ENCODE measurements at places on chromosomes 7 and 10.

- DNase-seq, result no peak
Observed at GRCh38 chr10:20443094-20443493, 454.0 kb downstream of the NEBL start.

DNA sequence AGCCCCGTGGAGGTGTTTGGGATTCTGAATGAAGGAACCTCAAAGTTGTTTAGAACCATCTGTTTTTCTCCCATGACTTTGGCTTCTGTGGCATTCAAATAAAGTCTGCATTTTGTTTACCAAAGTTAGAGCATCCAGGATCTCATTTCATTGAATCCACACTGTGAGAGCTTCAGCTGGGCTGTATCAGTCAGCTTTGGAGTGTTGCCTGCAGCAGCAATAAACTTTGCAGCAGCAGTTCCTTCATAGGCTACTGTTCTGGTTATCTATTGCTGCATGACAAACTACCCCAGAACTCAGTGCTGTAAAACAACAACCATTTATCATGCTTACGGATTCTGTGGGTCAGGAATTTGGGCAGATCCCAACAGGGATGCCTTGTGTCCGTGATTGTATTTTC, 1575.2 kb upstream of the LRRTM3 start:
- DNase-seq, result no peak

DNA sequence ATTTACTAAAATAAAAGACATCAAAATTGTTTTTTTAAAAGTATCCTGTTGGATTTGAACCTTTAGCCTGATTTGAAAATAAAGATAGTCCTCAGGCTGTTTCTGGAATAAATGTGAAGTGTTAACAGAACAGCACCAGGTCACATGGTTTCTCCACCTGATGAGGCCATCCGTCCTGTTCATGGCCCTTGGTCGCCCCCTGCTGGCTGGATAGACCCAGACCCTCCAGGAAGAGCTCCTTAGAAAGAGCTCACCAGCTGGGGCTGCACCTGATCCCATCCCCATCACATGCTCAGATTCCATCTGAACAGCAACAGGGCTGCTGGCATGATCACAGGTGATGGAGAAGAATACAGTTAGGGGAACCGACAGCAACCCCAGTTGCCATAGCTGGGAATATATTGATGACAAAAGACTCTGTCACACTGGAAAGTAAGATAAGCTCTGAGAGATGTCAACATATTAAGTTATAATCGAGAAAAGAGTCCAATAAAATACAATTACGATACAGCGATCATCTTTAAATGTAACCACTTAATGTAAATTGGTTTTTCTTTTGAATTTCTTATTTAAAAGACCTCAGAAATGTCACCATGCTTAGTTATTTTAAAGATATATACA, 4.8 kb downstream of the OR2A14 start:
- DNase-seq, result peak; percentile 89

- DNase-seq, result no peak
Observed at GRCh38 chr10:28624351-28624750, 53.0 kb upstream of the BAMBI start.

- DNase-seq, result no peak
Observed at GRCh38 chr10:110516815-110517492, 19.2 kb downstream of the DUSP5 start.

- no peak for DNase-seq
Observed at GRCh38 chr7:129279757-129280156, 54.9 kb downstream of the AHCYL2 start.

- no peak for DNase-seq
Observed at GRCh38 chr10:104559935-104560334, 81.2 kb upstream of the SORCS3 start.

DNA sequence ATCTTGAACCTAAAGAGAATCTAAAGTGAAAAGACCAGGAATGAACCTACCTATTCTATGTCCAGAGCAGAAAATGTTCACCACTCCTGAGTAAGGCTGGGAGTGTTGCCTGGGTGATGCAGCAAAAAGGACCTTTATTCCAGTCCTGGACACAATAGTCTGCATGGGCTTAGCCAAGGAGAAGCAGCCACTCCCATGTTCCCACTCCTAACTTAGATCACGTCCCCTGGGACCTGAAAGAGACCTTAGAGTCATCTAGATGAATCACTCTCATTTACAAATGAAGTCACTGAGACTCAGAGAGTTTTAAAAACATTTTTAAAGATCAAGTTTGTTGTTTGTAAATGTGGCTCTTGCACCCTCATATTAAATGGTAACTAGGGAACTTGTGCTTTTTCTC, 763.4 kb downstream of the KCNMA1 start:
- no peak for DNase-seq

DNA sequence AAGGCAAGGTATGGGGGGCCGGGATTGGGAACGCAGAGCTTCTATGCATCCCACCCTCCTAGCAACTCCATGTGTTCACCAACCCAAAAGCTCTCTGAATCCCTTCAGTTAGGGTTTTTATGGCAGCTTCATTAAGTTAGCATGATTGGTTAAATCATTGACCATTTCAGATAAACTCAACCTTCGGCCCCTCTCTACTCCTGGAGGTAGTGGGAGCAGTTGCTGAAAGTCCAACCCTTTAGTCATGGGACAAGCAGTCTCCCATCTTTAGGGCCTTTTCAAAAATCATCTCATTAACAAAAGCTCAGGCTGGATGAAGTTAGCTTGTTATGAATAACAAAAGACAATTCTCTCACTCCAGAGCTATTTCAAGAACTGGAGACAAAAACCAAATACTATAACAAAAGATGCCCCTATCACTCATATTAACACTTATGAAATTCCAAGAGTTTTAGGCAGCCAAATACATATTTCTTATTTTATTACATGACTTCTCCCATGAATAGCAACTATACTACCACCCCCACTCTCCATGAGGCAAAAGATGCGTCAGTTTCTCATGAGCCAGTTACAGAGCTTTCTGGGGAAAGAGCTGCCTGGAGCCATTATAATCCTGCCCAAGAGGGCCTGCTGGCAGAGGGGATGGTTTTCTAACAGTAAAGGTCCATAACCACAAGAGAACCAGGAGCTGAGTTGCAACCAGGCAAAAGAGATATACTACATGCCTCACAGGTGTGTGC, 44.6 kb downstream of the SLC16A12 start:
- no peak for DNase-seq

- no peak for DNase-seq
Observed at GRCh38 chr10:22674573-22674930, 39.8 kb downstream of the PIP4K2A start.

GRCh38 chr7:47786557-47787248, 161.6 kb downstream of the PKD1L1 start:
- no peak for DNase-seq

DNA sequence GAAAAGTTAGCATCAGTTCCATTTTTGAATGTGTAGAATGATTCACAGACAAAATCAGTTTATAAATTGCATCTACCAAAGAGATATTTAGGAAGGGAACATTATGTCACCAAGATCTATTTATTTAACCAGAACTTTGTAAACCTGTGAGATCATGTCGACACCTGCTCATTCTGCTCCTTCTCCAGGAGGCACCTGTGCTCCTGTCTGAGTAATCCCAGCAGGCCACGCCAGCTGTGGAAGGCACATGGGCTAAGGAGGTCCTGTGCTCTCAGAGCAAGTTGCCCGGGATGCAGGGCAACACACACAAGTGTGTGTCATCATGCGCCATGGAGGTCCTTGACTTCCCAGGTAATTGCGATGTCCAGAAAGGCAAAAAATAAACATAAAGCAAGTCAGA, 45.5 kb upstream of the ADARB2 start:
- DNase-seq, result no peak

DNA sequence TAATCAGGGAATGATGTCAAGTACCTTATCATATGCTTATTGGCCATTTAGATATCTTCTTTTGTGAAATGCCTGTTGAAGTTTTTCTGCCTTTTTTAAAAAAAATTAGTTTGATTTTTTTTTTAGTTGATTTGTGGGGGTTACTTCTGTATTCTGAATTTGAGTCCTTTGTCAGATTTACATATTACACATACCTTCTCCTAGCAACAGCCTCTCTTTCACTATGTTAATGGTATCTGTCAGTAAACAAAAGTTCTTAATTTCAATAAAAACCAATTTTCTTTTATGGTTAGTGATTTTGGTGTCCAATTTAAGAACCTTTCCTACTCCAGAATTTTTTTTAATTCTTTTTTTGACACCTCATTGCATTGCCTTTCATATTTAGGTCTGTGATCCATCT, 52.0 kb downstream of the CSGALNACT2 start:
- no peak for DNase-seq

DNA sequence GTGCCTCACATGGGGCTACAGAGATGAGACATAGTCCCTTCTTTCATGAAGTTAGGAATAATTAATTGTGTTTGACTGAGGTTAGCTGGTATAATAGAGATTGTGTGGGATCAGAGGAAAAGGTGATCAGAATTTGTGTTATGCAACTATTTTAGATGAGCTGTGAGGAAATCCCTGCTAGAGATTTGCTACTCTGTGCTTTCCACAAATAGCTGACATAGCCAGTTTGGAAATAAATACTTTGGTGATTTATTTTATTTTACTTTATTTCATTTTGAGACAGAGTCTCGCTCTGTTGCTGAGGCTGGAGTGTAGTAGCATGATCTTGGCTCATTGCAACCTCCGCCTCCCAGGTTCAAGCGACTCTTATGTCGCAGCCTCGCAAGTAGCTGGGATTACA, 32.3 kb downstream of the ST7 start:
- no peak for DNase-seq

DNA sequence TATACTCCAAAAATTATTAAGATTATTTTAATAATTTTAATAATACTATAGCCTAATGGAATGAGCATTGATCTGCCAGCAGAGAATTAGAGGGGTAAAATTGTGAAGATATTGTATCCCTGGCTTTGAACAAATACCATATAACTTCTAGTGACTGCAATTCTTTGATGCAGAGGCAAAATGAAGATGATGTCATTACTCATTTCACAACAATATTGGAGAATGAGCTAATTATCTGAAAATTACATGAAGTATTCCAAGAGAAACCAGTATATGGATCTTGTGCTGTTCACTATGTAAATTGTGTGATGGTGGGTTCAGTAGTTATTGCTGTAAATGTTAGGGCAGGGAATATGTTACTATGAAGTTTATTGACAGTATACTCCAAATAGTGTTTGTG, 80.2 kb downstream of the CFTR start:
- DNase-seq, result no peak

DNA sequence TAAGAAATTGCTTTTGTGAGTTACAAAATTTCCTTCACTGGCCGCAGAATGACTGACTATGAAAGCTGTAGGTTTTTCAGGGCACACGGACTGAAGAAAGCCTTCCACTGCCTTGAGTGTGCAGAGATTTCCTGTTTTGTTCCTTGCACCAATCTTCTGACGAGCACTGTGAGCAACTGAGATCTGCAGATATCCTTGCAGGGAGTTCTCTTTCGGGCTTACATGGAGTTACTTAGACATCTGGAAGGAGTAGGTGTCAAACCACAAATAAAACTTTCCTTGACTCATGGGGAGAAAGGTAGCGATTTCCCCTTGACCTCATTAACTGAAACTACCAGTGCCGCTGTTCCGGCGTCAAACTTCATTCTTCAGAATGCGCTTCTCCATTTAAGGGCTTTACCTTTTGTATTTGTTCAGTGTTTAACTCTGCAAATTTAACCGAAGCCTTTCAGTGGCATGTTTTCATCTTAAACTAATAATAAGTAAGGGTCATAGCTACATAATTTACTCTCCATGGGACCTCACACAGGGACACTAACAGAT, 1175.3 kb downstream of the GATA3 start:
- DNase-seq, result no peak

DNA sequence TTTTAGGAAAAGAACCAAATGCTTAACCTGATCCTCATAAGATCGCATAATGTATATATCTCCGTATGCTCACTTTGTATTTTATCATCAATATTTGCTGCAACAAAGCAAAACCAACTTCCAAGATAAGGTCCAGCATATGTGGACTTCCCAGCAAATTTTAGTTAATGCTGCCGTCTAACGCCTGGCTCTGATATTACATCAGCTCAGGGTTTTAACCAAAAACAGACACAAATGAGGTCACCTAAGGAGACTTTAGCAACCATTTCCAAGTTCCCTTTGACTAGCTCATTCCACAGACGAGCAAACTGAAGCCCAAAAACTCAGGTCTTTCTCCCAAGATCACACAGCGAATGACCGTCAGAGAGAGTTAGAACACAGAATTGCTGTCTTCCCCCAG, 59.4 kb upstream of the UCN3 start:
- no peak for DNase-seq

DNA sequence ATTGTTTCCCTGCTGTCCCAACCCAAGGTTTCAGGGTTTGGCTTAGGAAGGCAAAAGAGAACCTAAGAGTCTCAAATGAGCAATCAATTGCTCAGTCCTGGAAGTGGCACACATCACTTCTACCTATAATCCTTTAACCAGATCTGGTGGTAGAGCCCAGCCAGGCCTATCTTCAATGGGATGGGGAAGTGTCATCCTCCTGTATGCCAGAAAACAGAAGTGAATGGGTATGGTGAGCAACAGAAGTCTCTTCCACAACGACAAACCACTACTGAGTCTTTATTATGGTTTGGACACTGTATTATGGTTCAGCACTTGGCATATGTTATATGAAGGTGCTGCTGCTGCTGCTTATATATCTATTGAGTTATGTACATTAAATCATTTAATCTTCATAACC, 3.0 kb upstream of the AKR1B1 start:
- DNase-seq, result no peak

DNA sequence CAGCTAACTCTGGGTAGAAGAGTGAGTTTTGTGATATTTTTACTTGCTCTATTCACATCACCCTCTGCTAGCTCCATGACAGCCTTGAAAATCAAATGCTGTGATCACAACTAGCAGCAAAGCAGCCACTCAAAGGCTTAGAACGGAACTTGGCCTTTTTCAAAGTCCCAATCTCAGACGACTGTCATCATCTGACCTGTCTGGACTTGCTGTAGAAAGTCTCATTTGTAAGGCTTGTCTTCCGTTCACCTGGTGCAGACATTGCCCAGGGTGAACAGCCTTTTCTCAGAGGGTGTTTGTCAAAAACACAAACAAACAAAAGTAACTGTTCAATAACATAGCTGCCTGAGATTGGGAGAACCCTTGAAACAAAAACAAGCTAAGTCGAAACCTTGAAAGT, 458.9 kb upstream of the ADARB2 start:
- no peak for DNase-seq
